ENCODE measurements at places on chromosomes 2 and 18.
A peak's percentile ranks its signal among the peaks of the same experiment; 100 is the strongest.

DNA sequence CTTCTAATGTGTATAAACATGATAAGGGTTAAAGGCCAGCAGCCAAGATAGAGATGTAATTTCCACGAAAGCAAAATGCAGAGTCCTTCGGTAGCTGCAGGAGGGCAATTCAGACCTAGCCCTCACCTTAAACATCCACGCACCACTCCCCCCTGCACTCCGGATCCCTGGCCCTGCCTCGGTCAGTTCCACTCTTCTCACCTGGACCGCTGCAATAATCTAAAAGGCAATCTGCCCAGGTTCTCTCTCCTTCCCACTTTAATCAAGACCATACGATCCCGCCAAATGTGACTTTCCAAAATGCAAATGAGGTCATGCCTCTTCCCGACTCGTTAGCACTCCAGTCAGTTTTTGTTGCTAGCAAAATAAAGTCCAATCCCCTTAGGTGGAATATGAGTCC, 485.2 kb downstream of the EIPR1 start:
- DNase-seq, result no peak

DNA sequence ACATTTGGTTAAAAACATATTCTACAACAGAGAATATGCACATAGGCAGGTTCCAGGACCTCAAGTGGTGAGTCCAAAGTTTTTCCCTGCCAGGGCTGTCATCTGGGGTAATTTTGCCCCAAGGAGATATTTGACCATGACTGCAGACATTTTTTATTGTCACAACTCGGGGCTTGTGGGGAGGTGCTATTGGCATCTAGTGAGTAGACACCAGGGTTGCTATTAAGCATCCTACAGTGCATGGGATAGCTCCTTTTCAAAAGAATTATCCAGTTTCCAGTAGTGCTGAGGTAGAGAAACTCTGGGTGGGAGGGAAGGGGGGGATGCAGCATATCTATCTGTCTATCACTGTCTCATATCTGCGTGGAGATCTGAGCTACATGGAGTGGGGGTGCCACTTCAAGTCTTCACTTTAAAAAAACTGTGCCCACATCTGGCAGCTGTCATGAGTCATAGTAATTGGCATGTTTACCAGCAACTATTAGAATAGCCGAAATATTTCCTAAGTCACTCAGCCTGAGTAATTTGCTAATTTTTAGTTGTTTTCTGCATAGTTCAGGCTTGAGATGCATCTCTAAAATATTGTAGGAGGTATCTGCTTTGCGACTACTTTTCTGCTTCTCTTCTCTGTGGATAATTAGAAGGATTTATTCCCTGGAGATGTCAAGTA, 254.0 kb upstream of the RBMS1 start:
- no peak for DNase-seq

- DNase-seq, result no peak
Observed at GRCh38 chr2:121144111-121144510, 140.9 kb downstream of the TFCP2L1 start.

DNA sequence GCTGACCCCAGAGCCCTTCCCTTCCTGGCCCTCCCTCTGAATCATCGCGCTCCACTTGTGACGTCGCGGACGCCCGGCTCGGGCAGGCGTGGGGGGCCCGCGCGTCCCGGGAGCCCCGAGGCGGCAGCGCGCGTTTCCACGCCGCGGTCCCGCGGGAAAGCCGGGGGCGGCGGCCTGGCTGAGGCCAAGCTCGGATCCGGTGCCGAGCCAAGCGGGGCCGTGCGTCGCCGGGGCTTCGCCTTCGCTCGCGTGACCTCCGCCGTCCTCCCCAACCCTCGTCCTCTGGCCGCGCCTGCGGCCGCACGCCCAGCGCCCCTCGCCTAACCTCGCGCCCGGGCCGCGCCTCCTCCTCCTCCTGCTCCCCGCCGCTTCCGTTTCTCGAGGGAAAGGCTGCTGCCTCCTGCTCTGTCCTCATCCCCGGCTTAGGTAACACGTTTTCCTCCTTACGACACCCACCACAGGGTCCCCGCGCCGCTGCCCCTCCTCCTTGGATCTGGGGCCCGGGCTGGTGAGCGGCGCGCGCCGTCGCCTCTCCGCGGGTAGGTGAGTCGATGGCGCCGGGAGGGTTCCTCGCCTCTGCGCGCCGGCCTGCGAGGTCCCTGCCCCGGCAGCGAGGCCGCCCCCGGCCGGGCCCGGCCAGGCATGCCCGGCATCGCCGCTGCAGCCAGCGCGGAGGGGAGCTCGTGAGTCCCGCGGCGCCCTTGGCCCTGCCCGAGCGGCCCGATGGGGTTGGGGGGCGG, at the start of gene INPP1:
Gene INPP1 (plus strand): TSS at position 54 of the 740 bp plus-strand sequence. CDS start 16,514 bp downstream, outside the sequence.
- DNase-seq, result peak; percentile 45

GRCh38 chr2:235333076-235333475, 160.8 kb upstream of the AGAP1 start:
- DNase-seq, result no peak

- no peak for DNase-seq
Observed at GRCh38 chr2:58131191-58132011, 84.8 kb downstream of the VRK2 start.

GRCh38 chr2:1742681-1743395, 1.5 kb downstream of the PXDN start:
- no peak for DNase-seq

- no peak for DNase-seq
Observed at GRCh38 chr2:24702800-24703199, 90.4 kb downstream of the PTRHD1 start.

- DNase-seq, result no peak
Observed at GRCh38 chr18:9823805-9824473, 61.8 kb upstream of the TXNDC2 start.

DNA sequence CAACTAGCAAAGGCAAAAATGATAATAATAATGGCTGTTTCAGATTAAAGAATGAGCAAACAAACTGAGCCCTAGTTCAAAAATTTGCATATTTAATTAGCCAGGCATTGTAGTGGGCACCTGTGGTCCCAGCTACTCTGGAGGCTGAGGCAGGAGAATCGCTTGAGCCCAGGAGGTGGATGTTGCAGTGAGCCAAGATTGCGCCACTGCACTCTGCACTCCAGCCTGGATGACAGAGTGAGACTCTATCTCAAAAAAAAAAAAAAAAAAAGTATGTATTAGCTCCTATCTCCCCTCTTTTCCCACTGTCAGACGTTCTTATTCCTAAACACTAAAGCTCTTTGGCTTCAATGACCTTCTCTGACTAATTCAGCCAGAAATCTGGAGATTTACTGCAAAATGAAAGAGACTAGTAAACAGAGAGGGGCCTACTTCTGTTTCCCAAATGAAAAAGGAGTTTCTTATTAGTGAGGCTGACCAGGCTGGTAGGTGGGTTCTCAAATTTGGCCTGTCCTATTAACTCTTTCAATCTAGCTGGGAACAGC, 3.9 kb upstream of the SRBD1 start:
- DNase-seq, result no peak

DNA sequence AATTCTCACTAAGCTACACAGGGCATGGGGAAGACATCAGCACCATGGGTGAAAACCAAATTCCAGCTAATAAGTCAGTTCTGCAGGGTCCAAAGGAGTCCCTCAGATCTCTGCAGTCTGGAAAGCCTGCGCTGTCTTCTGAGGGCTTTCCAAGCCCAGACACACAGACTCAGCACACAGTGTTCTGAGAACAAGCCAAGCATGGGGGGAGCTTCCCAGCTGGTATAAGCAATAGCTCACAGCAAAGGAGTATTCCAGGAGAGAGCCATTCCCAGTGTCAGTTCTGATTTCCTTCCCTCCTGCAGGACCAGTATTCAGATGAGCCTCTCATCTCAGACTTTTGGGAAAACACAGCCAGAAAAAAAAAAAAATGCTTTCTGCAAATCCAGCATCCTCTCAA, 370.8 kb downstream of the TNS1 start:
- DNase-seq, result no peak

GRCh38 chr2:11742317-11742701, 4.1 kb upstream of the LPIN1 start:
- no peak for DNase-seq

DNA sequence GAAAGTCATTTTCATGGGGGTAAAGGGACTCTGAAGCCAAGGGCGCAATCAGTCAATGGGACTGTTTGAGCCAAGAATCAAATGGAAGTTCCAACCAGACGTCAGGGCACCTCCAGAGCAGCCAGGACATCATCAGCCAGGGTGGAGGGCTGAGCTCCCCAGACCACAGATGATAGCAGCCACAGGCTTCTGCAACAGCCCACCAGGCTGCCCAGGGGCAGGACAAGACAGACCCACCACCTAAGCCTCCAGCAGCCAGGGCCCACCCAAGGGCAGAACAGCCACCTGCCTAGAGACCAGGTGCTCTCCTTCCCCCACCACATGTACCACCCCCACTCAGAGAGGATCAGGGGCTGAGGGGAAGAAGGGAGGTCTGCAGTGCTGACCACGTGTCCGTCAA, 53.8 kb upstream of the SLC66A3 start:
- DNase-seq, result no peak

DNA sequence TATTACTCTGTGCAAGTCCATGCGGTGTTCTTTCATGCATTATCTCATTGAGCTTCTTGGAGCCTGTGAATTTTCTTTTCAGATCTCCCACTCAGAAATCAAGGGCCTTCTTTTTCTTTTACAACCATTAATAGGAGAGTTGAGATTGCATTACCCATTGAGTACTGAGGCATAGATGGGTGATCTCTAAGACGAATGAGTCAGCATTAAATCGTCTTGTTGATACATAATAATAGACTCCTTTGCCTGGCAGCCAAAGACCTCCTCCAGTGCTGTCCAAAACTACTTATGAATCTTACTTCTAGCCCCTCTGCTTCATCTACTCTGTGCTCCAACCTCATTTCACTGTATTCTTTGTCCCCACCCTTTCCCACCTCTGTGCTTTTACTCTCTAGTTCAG, 180.5 kb downstream of the AGPS start:
- no peak for DNase-seq

GRCh38 chr2:235603659-235604058, 109.8 kb downstream of the AGAP1 start:
- no peak for DNase-seq

GRCh38 chr2:54411801-54412354, 44.2 kb upstream of the SPTBN1 start:
- DNase-seq, result no peak

All from stimulated activated CD4-positive, alpha-beta T cell treated with anti-CD3 and anti-CD28 coated beads, Interleukin-4, amount 100 ng/mL, for 24 hours (primary cell).